ENCODE measurements at places on chromosomes 2 and 18. TPM values are rescaled to one million over a fixed set of nuclear protein-coding genes. Genes with fewer than 3 reads are reported as not detected.
A peak's percentile ranks its signal among the peaks of the same experiment; 100 is the strongest.

RAB17 gene
- total RNA-seq = 0.55 TPM

LRATD1 gene
- not detected for total RNA-seq

ICOS gene
- total RNA-seq = not detected

CCDC148 gene
- total RNA-seq = 0.69 TPM

GATA6 gene
- total RNA-seq = 14.6 TPM

LBH gene
- total RNA-seq = 5.5 TPM

TRIM54 gene
- total RNA-seq = 0.51 TPM

TTC31 gene
- total RNA-seq = 20.1 TPM

HAAO gene
- total RNA-seq = 0.60 TPM

KCNG2 gene
- not detected for total RNA-seq

DQX1 gene
- total RNA-seq = 0.69 TPM

GRCh38 chr18:50807176-50807575 is 12.6 kb downstream of the MRO start:
- DNase-seq = no peak

DNA sequence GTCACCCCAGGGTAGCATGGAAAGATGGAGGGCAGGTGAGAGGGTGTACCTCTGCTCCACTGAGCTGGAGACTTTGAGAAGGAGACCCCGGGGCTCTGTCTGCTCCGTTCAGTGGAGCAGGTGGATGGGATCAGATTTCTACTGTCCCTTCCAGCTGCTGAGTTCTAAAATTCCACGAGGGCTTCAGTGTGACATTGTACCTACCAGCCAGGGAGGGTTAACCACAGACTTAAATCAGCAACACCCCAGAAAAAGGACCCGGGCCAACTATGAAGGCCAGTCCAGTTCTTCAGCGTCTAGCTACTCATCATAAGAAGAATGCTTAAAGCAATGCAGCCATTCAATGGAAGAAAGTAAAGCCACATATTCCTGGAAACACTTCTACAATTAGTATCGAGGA is 23.8 kb downstream of the STAT1 start:
- no peak for DNase-seq

- no peak for DNase-seq
Observed at GRCh38 chr2:101981504-101981903, 10.3 kb upstream of the IL1R2 start.

- DNase-seq = no peak
Observed at GRCh38 chr2:129396980-129397599, 582.4 kb upstream of the RAB6C start.

GRCh38 chr2:150812664-150813367 is 325.3 kb upstream of the RND3 start:
- DNase-seq = no peak

- no peak for DNase-seq
Observed at GRCh38 chr18:60145776-60146175, 226.8 kb downstream of the MC4R start.

- DNase-seq = no peak
Observed at GRCh38 chr2:27711804-27712203, 48.1 kb downstream of the SLC4A1AP start.

- no peak for DNase-seq
Observed at GRCh38 chr18:48803951-48804855, 146.6 kb downstream of the SMAD7 start.

DNA sequence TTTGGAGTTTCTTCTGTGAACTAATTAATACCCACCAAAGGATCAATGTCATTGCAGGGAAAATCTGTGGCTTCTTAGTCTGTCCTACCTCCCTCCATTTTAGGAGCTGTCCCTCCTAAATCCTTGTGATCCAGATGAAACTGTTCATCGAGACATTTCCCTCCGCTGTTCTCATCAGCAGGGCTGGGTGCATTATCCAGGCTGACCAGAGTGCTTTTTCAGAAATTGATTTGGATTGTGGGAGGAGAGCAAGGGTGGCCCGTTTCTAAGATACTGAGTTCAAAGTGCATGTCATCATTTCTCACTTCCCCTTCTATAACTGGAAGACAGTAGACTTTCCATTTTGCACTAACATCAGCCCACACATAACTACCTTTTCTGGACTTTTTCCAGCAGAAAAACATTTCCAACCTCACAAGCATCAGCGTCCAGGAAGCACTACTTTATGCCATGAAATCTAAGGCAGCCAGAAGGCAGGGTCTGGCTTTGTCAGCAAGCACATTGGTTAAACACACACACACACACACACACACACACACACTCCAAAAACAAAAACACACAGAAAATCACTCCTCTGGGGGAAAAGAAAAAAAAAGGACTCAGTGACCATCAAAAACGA is 94.1 kb downstream of the ANKRD44 start:
- peak; percentile 34 for DNase-seq

- no peak for DNase-seq
Observed at GRCh38 chr18:12008842-12009580, 27.7 kb downstream of the IMPA2 start.

GRCh38 chr18:55085557-55086285 is 126.5 kb upstream of the CCDC68 start:
- no peak for DNase-seq

All from endothelial cell of umbilical vein (primary cell).